Activated CD4-positive, alpha-beta T cell treated with anti-CD3 and anti-CD28 coated beads, Interleukin-2, amount 10 ng/mL, durations not matched to agents 7 days and 5 days (primary cell): ENCODE measurements at places on chromosomes 13 and 19.

DNA sequence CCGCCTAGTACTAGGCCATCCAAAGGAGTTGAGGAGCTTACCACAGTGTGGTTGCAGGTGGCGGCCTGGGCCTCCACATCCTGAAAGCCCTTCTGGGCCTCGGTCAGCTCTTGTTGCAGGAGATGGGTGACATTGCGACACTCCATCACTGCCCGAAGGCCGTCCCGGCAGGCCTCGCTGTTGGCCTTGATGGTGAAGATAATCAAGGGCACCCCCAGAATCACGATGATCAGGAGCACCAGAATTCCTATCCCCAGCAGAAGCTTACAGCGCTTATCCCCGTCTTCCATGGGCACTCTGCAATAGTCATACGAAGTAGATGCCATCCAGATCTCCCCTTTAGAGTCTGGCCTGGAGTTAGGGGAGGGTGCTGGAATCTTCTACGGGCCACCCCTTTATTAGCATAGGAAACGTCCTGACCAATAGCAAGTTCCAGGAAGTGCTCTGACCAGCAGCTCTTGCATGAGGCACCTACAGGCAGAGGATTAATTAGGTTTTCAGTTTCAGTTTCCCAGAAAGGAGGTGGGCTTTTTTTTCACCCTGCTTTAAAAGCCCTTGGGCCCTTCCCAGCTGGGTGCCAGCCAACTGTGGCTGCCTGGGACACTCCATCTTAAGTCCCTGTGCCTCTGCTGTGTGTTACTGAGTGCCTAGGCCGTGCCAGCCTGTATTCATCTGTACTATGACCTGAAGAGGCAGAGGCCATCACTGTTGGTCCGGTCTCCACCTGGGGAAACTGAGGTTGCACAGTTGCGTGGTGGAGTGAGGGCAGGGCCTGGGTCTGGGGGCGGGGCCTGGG is at the start of gene BST2:
Gene BST2 (minus strand): TSS at position 381 of the 796 bp plus-strand sequence. CDS start 55 bp downstream, at position 326.
- DNase-seq = peak; percentile 72

GRCh38 chr19:47848823-47849473 is 10.1 kb upstream of the TPRX2 start:
- DNase-seq = peak; percentile 36

GRCh38 chr19:30651691-30652090 is 279.5 kb downstream of the ZNF536 start:
- DNase-seq = no peak

GRCh38 chr13:101449790-101450748 is 2.4 kb upstream of the ITGBL1 start:
- DNase-seq = no peak

GRCh38 chr13:63546524-63546923 is 2130.9 kb upstream of the PCDH20 start:
- no peak for DNase-seq

DNA sequence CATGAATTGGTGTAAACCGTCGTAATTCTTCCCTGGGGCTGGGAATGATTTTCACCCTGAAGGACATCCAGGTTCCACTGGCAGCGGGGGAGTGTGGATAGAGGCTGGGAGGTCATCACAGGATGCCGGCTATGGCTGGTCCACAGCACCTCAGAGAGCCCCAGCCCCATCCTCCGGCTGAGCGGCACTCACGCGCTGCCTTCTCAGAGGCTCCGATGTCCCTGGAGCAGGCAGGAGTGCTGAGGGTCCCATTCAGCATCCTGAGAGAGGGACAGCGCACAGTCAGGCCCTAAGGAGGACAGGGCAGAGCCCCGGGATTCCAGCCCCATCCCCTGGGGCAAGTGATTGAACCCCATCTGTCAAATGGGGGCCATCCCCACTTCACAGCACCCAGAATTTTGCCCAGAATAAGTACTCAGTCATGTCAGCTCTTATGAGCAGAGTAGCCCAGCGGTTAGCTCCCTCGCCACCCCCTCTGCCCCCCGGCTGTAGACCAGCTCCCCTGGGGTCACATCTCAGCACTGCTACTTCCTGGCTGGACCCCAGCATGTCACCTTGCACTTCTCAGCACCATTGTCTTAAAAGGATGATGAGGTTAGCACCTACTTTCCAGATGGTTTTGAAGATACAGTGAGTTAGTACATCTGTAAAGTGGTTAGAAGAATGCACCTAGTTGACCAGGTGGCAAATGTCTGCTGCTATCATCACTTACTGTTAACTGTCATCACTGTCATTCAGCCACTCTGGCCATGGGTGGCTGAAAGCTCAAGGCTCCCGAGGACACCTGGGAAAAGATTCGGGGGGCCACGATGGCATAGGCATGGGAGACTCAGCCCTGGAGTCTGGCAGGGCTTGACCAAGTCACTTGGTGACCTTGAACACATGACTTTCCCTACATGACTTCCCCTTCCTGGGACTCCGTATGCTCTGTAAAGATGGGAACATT is 11.9 kb downstream of the GRAMD1A start:
- DNase-seq = no peak
